Activated T-cell treated with anti-CD3 and anti-CD28 coated beads, Interleukin-2, amount 50 U/mL, for 72 hours (primary cell): ENCODE measurements at places on chromosomes 3 and 15.

DNA sequence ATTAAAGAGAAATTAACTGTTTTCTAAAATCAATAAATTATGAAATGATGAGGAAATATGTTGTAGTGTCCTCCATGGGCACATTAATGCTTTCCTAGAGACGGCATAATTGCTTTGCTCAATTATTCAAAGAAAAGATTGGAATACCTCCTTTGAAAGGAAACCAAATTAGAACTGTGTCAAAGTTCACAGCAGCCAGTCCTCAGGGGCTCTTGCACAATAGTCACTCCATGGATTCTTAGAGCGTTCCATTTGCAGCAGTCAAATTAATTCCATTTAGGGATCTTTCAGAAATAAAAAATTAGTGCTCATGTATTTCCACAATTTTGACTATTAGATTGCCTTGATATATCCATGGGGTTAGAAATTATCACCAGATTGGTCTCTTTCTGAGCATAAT, 841.6 kb upstream of the DPPA4 start:
- DNase-seq: no peak

- no peak for DNase-seq
These were observed 4.7 kb upstream of the ARHGEF3 start for GRCh38 chr3:56806407-56806806.

GRCh38 chr3:153320585-153321128, 158.6 kb downstream of the RAP2B start:
- no peak for DNase-seq

DNA sequence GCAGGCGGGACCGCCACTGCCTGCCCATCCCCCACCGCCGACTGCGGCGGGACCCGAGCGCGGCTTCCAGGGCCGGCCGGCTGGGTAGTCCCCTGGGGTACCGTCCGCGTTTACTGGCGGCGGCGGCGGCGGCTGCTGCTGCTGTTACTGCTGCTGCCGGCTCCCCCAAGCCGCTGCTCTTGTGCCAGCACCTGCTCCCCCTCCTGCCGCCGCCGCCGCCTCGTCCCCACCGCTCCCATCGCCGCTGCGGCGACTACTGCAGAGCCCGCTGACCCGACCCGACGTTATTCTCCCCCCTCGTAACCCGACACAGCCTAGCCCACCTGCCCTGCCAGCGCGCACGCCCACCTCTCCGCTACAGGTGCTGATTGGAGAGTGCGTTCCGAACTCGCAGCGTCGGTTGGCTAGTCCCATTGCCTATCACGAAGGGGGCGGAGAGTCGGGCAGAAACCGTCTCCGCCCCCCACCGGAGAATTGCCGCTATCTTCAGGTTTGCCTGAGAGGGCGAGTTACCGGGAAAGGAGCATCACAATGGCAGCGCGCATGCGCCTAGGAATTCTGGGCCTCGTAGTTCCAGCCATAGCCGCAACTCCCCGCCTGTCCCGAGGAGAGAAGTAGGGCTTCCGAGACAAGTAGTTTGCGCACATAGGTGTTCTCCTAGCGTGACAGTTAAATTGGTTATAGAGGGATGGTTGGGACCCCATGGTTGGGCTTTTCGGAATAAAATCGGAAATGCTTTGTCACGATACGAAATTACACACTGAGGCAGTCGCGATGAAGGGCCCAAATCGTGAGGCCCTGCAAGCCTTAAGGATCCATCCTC, at the start of gene TTBK2:
Gene TTBK2 (minus strand): TSS at position 260 of the 823 bp plus-strand sequence. CDS start 42,161 bp downstream, outside the sequence.
- DNase-seq: peak; percentile 97

GRCh38 chr3:116958291-116958690, 248.7 kb downstream of the TUSC7 start:
- DNase-seq: no peak

- no peak for DNase-seq
These were observed 13.8 kb upstream of the PLD1 start for GRCh38 chr3:171824116-171824515.

GRCh38 chr3:63959146-63959545, 47.0 kb upstream of the SCAANT1 start:
- no peak for DNase-seq

DNA sequence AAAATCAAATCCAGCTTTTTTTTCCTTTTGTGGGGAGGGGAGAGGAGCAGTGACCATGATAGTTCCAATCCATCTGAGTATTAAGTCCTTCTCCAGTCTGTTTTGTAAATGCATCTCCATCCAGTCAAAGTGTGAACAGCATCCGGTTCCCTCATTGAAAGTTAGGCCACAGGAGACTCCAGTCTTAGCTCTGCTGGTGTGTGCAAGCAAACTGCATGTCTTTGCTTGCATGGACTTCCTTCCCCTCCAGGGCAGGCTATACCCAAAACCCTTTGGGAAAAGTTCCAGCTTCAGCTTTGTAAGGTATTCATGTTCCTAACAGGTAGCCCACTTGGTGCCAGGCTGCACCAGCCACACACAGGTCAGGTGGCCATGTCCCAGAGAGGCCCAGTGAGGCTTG, 3.1 kb upstream of the MAN2C1 start:
- DNase-seq: no peak
